NCI-H1930 (cell line): ENCODE measurements at places on chromosomes 5 and 9.

GRCh38 chr9:122095010-122095767, 2.1 kb upstream of the TTLL11 start:
- DNase-seq: peak; percentile 48

DNA sequence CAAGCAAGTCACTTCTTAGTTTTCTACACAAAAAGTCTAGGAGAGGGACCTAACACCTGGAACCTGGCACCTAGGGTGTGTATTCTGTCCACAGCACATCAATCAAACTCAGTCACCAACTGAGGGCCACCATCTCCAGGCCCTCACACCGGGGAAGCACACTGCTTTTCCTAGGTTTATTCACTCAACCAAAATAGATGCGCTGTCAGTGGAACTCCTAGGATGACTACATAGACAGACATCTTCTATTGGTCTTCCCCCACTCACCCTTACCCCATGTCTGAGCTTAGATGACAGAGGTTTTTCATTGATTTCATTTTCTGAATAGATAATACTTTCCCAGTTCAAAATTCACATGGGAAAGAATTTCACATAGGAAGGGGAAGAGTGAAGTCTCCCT, 59.2 kb downstream of the RNF130 start:
- no peak for DNase-seq

DNA sequence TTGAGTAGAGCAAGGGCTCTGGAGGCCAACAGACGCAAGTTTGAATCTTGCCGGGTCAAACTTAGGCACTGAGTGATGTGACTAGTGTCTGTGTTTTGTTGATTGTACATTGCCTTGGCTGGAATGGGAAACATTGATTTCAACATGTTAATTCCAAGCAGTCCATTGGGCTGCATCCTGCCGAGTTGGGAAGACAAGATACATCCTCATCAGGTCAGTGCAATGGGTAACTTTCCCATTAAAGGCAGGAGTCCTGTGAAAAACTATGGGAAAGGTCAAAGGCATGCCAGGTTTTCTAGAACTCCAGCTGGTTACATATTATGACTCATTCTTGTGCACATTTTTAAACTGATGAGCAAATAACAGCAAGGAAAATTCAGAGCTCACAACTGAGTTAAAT, 126.5 kb upstream of the ABCA1 start:
- DNase-seq: no peak

- DNase-seq: no peak
Measured at GRCh38 chr5:22531986-22532385, 321.2 kb downstream of the CDH12 start.

DNA sequence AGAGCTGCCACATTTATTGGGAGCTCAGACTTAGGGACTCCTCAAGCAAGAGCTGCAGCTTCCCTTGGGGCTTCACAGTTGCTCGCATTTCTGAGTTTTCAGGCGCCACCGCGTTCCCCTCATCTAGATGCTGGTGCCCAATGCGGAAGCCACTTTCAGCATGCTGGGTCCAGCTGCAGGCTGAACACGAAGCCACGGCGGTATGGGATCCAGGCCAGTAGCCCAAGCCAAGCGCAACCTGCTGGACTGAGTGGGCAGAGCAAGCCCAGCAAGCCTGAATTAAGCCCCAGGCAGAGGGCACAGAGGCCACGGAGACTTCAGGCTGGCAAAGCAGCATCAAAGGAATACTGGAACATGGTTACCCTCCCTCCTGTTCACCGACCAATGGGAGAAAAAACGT, 391.5 kb downstream of the HTR1A start:
- DNase-seq: no peak

GRCh38 chr5:158200619-158201018, 341.7 kb upstream of the CLINT1 start:
- DNase-seq: no peak

DNA sequence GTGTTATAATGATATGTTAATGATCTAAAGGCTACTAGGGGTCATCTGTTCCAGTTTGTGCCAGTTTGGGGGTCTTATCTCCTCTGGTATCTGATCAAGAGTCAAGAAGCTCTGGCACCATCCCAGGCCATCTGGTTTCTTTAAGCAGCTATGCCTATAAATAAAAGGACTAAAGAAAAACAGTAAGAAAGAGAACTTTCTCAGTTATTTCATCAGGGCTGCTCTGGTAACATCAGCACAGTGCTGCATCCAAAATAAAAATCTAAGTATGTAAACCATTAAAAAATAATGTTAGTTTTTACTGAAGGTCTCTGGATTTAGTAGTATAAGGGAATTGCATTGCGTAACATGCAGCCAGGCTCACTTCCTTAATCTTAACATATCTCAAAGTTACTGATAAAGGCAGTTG, 185.0 kb downstream of the NR2F1-AS1 start:
- DNase-seq: no peak

GRCh38 chr9:4902135-4902475, 83.0 kb upstream of the JAK2 start:
- DNase-seq: no peak

DNA sequence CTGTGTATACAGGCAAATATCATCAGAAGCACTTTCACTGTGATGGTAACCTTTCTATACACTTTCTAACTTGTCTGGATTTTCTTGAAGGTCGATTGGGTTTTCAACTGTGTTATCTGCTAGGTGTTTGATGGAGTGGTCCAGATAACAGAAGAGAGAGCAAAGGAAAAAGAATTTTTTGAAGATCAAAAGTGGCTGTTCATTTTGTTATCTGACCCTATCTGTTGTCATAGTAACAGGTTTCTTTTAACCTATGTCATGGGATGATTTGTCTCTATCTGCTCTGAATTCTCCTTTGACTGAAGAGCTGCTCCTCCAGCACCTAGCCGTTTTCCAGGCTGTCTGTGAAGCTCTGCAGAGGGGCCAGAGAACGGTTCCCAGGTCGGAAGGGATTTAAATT, 77.8 kb upstream of the IRX2 start:
- DNase-seq: no peak

DNA sequence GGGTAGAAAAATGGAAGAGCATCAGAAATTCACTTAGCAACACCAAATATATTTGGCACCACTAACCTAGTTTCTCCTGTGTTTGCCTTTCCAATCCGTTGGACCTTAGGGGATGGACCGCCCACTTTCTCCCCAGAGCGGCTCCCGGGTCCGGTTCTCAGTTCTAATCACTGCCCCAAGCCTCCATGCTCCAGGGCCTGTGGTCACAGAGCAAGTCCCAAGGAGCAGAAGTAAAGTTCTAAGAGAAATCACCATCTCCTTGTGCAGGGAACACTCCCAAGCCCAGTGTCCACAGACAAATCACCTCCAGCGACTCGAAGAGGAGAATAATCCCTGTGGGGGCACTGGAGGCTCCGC, 728 bp upstream of the SLC1A1 start:
- no peak for DNase-seq

DNA sequence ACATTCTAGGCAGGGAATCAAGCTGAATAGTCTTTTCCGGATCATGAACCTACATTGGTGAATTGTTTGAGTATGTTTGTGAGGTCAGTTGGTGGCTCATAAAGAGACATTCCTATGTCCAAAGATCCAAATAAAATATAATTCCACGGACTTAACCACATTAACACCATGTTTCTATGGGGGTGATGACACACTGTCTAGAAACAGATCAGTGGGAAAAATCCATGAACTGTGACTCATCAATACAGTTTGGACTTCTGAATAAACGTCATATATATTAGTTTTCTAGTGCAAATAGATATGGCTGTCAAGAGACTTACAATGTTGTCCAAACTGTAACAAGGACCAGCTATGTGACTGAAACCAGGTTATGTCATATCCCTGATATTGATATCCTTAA, 509.9 kb upstream of the TYRP1 start:
- no peak for DNase-seq

DNA sequence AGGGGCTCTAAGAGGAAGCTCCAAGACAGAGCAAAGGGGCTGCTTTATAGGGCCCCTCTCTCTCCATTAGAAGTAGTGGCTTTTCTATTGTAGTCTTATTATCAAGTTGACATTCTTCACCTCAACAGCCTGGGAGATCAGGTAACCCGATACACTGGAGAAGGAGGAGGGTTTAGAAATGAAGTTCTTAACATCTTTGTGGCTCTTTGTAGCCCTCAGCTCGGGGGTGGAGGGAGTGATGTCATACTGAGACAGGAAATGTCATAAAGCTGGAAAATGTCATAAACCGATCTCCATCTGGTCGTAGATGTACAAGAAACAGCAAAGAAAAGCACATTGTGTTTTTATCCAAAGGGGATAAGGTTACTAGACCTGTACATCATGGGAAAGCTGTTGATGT, 17.9 kb downstream of the PDZD2 start:
- DNase-seq: no peak

GRCh38 chr9:36297798-36298197, 39.5 kb upstream of the GNE start:
- no peak for DNase-seq

GRCh38 chr5:16057277-16057676, 122.3 kb downstream of the MARCHF11 start:
- no peak for DNase-seq

DNA sequence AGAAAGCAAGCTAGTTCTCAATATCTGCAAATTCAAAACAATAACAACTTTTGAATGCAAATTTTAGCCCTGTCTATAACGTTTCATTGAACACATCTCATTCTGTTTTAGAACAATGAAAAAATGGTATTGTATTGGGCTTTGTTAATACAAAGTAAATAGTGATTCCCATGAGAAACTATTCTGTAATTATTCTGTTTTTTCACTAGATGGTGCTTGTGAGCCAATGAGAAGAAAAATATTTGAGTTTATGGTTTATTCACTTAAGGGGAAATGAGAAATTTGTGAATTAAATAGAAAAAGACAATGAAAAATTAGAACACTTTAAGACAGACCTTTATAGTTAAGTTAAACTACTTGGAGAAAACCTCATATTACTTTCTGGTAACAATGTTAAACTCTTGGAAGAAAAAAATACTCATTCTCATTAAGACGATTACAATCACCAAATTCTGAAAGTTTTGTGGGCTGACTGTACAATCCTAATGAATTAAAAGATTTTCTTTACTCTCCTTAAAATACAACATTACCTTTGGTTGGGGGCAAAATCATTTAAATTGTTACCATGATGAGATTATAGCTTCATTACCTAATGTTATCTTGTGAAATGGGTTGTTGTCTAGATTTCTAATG, 127.0 kb downstream of the NNT start:
- no peak for DNase-seq

DNA sequence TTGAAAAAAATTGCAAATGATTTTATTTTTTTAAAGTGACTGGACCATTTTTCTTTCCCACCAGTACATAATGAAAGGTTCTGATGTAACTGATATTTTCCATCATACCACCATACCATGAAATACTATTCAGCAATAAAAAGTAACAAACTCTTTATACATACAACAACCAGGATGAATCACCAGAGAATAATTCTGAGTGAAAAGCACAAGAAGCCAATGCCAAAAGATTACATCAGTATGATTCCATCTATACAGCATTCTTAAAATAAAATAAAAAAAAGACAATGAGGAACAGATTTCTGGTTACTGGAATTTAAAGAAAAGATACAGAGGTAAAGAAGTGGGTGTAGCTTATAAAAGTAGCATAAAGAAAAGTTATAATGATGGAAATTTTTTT, 423.7 kb upstream of the ST8SIA4 start:
- DNase-seq: no peak

DNA sequence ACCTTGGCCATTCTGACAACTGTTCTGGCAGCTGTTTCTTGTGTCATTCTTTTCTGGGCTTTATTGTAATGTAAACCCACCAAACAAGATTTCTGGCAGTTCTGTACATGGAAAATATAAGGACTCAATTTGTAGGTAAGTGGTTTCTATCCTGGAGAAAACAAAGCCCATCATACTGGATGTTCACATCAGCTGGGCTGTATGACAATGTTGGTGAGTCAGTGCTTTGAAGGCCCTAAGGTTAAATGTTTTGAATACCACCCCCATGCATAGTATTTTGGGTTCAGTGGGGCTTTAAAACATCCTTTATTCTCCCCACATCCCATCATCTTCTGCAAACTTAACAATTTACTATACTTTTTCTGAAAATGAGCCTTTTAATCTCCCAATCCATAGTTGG, 52.5 kb downstream of the SH3GL2 start:
- no peak for DNase-seq

DNA sequence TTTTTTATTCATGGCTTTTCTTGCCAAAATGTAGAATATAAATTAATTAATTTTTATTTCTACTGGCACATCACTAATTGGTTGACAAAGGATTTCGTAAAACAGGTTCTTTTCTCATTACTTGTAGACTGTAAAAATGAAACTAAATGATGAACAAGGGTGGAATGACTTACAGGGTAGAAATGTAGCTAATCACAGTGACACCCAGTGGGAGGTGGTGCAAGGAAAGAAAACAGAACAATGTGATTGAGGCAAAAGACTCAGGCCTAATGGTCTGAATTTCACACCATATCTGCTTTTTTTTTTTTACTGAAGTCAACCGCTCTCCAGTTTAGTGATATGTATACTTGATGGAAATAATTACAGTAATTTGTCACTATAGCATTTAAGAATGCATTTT, 28.9 kb downstream of the GABRG2 start:
- DNase-seq: no peak

GRCh38 chr5:69485471-69485870, 7.1 kb upstream of the OCLN start:
- no peak for DNase-seq

- DNase-seq: no peak
Measured at GRCh38 chr5:5490774-5491347, 68.4 kb downstream of the ICE1 start.

- DNase-seq: no peak
Measured at GRCh38 chr9:20815923-20816703, 132.1 kb downstream of the FOCAD start.

DNA sequence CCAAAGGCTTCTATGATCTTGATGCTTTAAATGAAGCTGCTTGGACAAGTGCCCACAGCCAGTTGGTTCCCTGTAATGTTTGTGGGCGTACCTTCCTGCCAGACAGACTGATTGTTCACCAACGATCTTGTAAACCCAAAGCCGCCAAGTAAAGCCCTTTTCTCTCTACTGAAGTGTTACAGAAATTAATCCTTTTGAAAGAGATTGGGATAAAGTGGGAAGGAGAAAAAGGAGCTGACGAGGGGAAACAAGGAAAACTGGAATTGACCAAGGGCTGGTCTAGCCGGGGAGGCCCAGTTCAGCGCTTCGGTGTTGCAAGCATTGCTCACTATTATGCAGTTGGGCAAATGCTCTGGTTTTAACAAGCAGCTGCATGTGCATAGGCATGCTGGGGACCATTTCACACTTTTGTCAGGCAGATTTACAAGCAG, 53.2 kb downstream of the ZNF474 start:
- DNase-seq: no peak
